ENCODE measurements at places on chromosomes 7 and 10.

GRCh38 chr10:63265683-63266235, 132.6 kb downstream of the NRBF2 start:
- DNase-seq = no peak

DNA sequence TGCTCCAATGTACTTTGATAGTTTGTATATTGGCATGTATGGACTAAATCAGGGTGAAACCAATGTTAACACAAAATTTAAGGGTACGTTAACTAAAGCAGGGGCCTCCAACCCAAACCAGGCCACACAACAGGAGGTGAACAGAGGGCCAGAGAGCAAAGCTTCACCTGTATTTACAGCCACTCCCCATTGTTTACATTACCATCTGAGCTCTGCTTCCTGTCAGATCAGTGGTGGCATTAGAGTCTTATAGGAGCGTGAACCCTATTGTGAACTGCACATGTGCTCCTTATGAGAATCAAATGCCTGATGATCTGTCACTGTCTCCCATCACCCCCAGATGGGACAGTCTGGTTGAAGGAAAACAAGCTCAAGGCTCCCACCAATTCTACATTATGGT, 62.0 kb upstream of the SCIN start:
- no peak for DNase-seq

- peak; percentile 96 for DNase-seq
These were observed 95.4 kb downstream of the FAM53B start for GRCh38 chr10:124648738-124649137.

GRCh38 chr7:35694161-35694783, 663 bp downstream of the HERPUD2 start:
- peak; percentile 72 for DNase-seq

DNA sequence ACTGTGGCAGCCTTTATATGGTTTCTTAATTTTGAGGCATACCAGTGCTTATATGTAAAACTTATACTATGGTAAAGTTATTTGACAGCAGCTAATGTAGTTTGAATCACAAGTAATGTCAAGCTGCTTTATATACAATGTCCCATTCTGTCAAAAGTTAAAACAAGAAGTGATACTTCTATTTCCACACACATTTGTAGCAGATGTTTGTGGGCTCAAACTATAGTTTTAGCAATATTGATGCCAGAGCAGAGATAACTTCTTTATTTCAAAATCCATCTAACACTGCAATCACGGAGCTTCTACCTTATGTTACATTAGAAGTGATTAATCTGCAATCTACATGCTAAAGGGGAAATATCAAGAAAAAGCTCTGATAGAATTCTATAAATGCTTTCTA, 149.6 kb downstream of the ADK start:
- peak; percentile 12 for DNase-seq

DNA sequence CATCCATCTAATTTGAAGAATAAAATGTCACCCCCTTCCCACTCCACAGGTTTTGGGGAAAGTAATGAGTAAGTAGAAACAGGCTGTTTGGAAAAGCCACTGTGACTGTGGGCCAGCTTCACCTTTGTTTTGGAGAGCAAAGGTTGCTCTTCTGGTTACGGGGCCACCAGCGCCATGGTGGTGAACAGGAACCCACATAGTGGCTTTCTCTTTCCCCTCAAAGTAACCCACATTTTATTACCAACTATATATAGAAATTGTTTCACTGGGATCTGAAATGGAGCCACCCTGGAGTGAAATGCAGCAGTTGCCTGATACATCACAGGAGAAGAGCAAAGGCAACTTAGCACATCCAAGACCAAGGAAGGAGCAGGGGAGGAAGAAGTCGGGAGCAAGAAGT, 112.3 kb upstream of the EFCAB10 start:
- DNase-seq = no peak

DNA sequence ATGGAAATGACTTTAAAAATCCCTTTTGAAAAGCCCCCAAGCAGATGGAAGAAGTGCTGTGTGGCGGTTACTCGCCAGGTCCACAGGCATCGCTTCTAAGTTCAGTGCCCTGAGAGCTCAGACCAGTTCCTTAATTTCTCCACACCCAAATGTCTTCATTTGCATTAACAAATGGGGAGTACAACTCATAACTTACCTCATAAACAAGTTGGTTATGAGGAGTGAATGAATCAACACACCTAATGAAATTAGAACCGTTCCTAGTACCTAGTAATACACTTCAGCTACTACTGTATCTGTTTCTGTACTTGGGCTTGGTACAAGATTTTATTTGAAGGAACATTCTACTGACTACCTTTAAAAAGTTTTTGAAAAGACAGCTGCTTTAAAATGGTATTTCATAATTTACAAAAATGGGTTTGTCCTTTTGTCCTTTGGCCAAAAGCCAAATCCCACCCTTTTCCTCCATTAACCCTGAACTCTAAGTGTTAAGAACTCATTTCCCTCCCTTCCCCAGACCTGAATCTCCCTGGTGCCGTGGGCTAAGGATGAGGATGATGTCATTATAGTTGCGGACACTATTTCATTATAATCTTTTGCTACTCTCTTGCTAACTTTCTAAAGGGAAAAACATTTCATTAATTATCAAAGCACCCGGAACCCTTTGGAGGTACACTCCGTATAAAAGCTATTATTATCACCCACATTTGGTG, 221.5 kb upstream of the CELF2 start:
- DNase-seq = no peak

- no peak for DNase-seq
These were observed 47.2 kb downstream of the PYROXD2 start for GRCh38 chr10:98367604-98368451.

DNA sequence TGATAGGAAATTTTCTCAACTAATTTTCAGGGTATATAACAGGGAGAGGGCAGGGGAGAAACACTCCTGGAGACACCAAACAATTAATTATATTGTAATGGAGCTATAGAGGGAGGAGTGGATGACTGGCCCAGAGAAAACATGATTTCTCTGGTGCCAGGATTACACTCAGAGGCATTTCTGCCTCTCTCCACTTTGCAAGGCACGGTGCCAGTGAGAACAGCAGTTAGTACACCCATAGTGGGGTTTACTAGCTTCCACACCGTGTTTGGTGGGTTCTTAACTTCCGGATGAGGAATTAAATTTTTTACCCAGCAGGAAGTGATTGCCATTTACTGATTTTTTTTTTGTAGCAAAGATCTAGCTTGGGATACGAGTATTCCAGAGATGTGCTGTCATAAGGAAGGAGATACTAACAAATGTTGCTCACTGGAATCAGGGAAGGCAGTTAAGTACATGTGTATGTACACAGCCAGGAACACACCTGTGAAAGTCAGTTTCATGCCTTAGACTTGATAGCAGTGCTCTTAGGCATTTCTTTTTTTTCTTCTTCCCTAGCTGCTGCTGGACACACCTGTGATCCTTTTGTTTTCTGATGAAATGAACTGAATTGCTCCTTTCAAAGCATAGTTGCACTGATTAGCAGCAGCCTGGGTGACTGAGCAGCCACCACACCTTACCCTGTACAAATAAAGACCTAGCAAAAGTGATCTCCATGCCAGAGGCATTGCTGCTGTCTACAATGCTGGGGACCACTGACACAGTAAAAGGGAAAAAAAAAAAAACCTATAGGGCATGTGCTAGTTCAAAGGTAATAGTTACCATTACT, 58.1 kb downstream of the POLL start:
- no peak for DNase-seq

DNA sequence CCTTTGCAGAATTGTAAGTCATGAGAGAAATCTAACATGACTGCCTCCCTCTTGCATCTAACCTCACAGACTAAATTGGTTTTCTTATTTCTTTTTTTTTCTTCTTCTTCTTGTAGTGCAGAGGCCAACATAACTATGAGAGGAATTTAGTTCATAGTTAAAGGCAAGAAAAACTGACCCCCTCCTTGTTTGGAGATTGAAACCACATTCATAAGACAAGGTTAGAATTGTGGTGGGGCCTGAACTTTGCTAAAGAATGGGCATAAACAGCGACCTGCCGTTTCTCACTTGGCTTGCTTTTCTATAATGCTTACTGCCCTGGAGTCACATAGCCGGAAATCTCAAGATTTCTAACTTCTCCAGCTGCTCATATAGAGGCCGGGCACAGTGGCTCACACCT, 2.4 kb upstream of the POLM start:
- no peak for DNase-seq

- peak; percentile 38 for DNase-seq
These were observed 222.0 kb downstream of the PRPF18 start for GRCh38 chr10:13808556-13809391.

GRCh38 chr7:140312141-140312846, 86.0 kb downstream of the SLC37A3 start:
- DNase-seq = no peak

DNA sequence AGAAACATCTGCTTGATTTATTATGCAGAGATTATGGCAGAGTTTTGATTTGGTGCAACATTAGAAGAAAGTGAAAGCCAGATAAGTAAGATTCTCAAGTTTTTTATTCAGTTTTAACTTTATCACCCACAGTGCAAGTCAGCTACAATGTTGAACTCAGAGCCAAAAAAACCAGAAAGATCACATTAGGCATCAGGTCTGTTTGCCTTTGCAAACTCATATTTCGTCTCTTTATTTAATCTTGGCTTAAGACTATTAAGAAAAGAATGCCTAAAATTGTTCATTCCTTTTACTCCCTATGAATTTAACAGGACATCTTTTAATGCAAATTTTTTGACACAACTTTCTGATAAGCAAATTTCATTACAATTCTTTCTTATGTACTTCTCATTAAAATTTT, 76.0 kb upstream of the TMEM26 start:
- DNase-seq = no peak

DNA sequence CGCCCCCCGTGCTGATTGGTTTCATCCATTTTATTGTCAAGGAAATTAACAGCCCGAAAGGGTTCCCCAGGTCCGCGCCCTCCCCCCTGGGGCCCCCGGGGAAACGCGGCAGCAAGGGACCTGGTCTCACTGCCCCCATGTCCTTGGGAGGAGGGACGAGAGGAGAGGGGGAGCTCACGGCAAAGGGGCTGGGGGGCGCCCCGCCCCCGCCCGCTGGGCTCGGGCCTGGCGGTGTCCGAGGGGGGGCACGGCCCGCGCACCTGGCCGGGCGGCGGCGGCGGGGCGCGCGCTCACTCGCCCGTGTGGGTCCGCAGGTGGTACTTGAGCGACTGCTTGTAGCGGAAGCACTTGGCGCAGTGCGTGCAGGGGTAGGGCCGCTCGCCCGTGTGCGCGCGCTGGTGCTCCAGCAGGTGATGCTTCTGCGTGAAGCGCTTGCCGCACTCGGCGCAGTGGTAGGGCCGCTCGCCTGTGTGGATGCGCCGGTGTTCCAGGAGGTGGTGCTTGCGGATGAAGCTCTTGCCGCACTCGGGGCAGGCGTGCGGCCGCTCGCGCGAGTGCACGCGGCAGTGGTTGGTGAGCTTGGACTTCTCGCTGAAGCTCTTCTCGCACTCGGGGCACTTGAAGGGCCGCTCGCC, 29.3 kb downstream of the ZNF777 start:
- no peak for DNase-seq

DNA sequence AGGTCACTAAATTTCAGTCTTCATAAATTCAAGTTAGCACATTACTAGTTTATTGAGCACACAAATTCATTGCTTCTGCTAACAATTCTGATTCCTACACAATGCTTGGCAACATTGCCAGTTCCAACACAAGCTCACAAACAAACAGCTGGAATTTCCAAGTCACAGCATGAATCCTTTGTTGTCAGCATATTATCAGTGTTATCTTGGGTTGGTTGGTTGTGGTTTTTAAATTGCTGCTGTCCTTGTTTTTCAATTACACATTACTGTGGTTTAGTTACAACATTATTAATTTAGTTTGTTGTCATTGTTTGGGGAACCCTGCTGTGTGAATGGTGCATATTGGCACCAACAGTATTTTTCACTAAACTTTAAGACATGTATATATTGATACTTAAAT, 86.0 kb upstream of the ARID5B start:
- peak; percentile 5 for DNase-seq
